ENCODE measurements at places on chromosomes 12 and 14.

DNA sequence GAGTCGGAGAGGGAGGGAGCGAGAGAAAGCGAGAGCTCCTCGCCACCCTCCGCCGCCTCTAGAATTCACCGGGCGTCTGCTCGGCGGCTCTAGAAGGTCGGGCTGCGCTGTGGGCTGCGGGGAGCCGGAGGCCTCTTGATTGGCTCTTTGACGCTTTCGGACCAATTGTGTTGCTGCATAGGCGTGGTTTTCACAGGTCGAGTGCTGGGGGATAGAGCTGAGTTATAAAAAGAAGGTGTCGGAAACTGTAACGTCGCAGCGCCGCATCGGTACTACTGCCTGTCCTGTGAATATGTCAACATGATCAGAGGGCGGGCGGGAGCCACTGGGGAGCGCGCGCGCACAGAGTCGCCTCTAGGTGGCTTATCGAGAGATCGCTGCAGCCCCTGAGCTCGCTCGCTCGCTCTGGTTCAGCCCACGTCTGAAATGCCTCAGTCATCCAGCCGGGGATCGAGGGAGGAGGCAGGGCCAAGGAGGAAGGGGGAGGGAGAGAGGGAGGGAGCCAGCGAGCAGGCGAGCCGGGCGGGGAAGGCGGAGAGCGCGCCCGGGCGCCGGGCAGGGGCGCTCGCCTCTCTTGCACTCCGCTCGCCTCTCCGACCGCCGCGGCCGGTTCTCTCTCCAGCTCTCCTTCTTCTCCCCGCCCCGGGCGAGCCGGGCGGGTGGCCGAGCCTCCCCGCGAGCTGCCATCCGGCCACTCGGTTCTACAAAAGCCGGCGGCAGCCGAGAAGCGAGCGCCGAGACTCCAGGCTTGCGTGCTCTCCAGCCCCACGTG lies at the start of gene TBX3:
TSS of gene TBX3 (minus strand) at position 78 of the 772 bp plus-strand sequence. CDS start 975 bp downstream, outside the sequence.
- DNase-seq, result peak; percentile 93

DNA sequence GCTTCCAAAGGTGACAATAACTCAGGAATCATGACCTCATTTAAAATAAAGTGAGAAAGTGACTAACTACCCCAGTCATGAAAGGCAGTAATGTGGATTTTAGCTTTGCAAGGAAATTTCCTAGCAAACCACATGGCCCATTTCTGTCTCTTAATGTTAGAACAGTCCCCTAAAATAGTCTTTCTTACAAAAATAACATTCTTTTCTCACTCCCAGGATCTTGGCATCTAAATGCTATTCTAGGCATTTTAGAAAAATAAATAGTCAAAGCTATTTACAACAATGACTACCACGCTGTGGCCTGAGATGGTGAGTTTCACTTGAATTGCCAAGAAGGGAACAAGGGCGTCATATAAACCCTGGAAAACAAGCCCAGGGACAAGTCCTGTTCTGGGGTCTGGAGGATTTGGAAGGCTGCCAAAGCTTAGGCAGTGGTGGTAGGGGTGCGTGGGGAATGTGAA lies 101.2 kb upstream of the CCDC175 start:
- no peak for DNase-seq

- DNase-seq, result no peak
These were observed 8.6 kb downstream of the ATXN2 start for GRCh38 chr12:111590552-111590951.

- no peak for DNase-seq
These were observed 105.6 kb downstream of the KSR2 start for GRCh38 chr12:117863002-117863709.

- DNase-seq, result no peak
These were observed 34.5 kb upstream of the FRS2 start for GRCh38 chr12:69435644-69436043.

DNA sequence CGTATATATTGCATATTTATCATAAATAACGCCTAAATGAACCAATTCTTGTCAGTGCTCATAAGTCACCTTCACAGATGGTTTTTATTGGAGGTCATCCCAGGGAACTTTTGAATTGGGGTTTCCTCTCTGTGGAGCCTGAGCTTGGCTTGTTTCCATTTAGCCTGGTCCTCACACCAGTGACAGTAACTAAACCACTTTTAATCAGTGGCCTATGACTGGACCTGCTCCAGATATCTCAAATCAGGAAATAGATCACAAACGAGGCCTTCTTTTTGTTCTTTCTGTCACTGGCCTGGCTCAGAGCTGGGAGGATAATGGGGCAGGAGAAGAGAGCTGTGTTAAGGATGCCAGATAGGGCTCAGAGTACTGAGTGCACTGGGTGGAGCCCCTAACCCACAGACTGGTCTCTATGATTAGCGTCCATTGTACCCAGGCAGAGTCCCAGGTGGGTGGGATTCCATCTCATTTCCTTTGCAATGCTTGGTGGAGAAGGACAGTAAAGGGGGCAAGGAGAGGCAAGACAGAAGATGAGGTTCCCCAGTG lies 92.4 kb downstream of the NUAK1 start:
- DNase-seq, result no peak

DNA sequence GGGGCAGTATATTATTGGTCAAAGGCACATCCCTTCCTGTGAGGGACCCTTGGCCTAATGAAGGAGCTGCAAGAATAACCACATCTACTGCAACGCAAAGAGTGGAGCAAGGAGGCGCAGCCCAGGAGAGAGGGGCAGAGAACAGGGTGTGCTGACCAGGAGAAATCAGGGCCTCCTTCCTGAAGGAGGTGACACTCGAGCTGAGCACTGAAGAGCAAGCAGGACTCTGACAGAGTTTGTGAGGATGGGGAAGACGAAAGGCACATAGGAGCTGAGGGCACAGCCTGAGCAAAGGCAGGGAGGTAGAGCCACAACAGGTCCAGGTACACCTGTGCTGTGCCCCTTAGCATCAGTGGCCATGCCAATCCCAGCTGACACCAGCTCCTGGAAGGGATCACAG lies 60.6 kb downstream of the CCDC85C start:
- no peak for DNase-seq
